ENCODE measurements at places on chromosomes 7 and 10. TPM values are rescaled to one million over a fixed set of nuclear protein-coding genes. Genes with fewer than 3 reads are reported as not detected.

GRCh38 chr7:158277219-158278141, 310.1 kb downstream of the PTPRN2 start:
- DNase-seq = no peak

DNA sequence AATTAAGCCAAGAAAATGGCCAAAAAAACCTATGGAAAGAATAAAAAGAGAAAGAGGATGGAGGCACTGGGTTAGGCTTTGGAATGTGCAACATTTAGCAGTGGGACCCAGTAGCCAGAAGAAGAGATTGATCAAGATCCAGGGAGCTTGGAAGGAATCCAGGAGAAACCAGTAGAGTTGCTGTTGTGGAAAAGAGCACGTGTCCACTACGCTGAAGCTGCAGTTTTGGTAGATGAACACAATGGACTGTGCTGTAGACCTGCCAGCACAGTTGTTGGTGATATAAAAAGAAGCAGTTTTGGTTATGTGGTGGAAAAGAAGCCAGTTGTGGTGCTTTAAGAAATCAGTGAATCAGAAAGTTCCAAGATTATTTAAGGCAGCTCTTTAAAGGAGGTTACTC, 802.2 kb upstream of the POM121L12 start:
- DNase-seq = no peak

DNA sequence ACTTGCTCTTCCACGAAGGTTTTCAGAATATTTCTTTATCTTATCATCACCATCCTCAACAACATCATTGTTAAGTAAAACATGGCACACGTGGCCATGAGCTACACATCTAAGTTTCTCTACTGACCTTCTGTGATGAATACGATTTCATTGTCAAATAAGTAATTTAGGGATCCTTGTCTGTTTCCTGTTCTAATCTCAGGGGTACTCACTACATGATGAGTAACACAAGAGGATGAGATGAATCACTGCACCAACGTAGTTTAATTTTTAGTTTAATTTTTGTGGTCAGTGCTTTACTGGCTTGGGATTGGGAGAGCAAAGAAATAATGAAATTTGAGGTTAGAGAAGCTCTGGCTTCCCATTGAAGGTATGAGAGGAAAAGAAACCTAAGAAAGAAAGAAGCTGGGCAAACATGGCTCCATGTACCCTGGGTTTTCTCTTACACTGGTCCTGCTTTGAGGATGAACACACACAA, 461.9 kb upstream of the KLF6 start:
- no peak for DNase-seq

DNA sequence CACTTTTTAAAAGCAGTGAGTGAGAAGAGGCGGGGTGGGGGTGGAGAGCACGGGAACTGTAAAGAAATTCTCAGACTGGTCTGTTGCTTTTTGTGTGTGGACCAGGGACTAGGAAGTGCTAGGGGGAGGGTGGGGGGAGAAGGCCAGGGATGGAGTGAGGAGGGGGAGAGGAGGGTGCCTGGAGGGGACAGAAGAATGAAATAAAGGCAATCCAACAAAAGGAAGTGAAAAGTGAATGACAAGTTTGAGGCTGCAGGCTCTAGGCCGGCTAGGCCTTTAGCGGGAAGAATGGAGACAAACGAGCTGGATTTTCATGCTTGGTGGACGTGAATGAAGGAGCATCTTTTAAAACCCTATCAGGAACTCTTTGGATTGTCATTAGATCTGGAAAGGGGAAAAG, 13.7 kb downstream of the NEUROG3 start:
- no peak for DNase-seq

DNA sequence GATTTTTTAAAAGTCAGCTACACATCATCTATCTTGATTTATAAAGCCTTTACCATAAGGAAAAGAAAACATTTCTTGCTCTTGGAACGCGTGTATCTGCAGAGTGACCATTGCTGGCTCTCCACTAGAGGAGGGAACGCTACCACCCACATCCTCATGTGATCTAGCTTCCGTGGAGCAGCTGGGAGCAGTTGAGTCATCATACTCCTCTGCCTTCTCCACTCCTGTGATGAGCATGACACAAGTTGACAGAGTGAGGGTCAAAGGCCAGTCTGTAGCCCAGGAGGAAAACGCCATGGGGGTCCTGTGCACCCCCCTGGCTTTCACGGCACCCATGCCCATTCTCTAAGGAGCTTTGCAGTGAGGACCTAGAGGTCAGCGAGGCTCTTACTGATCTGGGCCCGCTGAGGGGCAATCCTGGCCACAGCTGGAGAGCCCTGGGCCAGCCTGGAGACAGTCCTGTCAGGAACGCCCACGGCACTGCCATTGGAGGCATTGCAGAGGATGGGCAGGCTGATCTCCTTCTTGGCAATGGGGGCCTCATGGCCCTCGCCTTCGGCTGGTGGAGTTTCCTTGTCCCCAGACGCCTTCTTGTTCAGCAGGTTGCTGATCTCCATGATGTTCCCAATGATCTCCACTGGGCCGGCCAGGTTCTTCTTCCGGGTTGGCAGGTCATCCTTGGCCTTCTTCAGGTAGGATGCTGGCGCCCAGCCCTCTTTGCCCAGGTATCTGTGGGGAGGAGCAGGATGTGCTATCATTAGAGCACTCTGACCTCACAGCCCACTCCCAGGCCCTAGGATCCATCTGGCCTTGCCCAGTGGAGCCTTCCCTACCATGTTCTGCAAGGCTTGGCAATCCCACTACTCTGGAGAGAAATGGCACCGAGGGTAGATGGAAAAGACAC, 119.2 kb downstream of the NEURL1 start:
- no peak for DNase-seq

DNA sequence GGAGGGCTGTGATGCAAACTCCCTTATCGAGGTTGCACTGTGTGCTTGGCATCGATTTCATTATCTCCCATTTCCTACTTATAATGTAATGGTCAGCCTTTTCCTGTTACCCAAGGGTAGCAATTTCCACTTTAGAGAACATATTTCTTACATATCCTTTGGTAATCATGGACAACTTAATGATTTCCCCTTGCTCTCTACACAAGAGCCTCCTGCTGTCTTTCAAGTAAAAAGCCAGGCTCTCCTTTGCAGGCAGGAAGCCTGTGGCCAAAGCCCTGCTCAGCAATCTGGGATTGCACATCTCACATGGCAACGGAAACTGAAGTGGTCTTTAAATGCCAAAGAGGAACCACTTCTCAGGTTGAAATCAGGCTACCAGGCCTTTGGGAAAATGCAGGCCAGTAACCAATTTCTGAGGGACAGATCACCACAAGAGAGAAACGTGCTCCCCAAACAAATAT, 86.7 kb upstream of the IKZF1 start:
- no peak for DNase-seq

DNA sequence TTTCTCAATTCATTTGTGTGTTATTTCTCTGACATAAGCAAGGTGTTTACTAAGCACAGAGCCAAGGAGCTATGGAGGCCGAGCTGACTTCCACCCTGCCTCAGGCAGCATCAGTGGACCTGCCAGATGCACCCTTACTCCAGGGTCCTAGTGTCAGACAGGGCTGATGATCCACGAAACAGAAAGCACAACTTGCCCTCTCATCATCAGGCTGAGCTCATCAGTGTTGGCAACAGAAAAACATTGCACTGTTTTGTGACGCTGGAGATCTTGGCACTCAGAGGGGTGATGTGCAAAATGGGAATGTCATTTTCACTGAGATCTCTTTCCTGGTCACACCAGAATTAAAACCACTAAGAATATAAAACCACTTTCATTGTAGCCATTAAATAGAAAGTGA, 201.8 kb downstream of the GLI3 start:
- DNase-seq = no peak

DNA sequence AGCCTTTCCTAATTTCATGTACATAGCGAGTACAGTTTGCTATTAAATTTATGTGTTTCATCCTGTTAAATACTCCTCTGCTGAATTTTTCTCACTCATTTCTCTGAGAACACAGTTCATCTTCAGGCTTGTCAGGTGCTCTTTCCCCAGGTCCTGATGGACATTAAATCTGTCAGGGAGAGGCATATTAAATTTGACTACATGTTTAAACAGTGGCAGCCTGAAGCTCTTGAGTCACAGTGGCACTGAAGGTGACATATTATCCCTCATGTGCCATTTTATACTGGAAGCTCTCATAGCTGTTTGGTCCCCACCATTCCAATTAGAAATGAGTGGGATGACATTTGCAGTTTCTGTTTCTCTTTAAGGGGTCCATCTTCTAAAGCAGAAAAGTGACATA, 1089.6 kb upstream of the SORCS1 start:
- DNase-seq = no peak

DNA sequence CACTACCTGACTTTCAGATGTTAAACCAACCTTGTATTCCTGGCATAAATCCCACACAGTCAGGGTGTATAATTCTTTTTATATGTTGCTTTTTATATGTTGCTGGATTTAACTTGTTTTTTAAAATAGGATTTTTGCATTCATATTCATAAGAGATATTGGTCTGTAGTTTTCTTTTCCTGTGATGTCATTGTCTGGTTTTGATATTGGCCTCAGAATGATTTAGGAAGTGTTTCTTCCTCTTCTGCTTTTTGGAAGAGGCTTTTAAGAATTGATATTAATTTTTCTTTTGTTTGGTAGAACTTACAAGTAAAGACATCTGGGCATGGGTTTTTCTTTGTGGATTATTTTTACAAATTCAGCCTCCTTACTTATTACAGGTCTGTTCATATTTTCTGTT, 93.1 kb downstream of the CARD11 start:
- no peak for DNase-seq

DNA sequence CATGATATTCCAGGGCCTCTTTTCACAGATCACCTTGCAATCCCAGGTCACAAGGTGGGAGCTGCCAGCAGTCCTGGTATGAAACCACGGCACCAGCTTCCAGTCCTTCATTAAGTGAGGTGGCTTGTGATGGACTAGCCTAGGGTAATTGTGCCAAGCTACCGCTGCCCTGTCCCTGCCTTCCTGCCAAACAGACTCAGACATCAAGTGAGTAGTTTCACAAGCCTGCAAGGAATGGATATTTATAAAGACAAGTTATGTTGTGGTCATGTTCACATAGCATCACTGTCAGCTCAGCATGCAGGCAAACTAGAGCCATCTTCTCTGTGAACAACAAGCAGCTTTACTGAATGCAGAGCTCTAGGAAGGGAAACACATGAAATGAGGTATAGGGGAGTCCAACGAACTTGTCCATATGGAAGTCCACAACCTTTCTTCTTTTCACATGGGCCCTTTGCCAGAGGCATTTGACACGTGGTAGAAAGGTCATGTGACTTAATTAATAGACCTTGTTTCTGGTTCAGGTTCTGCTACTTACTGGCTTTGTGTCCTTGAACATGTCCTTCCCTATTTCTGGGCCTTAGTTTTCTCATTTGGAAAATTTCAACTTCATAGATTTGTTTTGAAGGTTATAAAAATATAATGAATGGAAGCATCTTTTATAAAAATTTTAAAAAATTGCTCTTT, 1061.2 kb downstream of the KCNMA1 start:
- DNase-seq = no peak

DNA sequence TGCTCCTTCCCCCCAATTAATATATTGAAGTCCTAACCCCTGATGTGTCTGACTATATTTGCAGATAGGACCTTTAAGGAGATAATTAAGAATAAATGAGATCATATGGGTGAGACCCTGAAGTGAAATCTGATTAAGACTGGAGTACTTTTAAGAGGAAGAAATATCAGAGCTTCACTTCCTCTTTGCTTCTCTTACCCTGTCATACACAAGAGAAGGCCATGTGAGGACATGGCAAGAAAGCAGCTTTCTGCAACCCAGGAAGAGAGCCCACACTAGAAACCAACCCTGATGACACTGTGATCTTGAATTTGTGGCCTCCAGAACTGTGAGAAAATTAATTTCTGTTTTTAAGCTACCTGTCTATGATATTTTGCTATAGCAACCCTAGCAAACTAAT, 44.2 kb downstream of the JMJD1C start:
- no peak for DNase-seq

DNA sequence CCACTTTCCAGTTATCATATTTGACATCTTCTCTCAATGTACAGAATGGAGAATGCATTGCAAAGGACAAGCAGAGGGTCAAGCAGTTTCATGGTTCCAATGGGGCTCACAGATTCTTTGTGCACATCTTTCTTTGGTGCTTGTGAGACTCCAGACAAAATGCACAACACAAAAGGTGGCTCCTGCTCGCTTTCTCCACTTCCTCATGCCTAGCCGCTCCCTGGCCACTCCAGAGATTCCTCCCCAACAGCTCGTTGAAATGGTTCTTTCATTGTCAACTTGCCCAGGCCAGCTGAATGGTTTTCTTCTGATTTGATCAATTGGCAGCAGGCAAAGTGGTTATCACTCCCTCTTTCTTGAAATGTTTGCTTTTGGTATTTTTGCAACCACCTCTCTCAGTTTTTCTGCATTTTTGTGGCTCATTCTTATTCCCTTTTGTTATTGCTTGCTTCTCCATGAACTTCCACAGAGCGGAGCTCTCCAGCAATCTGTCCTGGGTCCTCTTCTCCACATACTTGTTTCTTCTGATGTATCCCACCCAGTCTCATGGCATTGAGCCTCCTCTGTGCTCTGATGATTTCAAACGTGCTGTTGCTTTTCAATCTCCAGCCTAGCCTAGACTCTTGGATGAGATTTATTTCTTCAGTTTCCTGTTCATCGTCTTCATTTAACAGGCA, 507.8 kb upstream of the MKI67 start:
- DNase-seq = no peak

- DNase-seq = no peak
Measured at GRCh38 chr7:107025449-107026103, 18.9 kb upstream of the PRKAR2B start.

- DNase-seq = no peak
Measured at GRCh38 chr10:102619281-102619981, 24.8 kb upstream of the TRIM8 start.

- DNase-seq = no peak
Measured at GRCh38 chr10:77494327-77494726, 143.3 kb downstream of the KCNMA1 start.

- peak; percentile 73 for DNase-seq
Measured at GRCh38 chr10:126905776-126906703, 812 bp downstream of the DOCK1 start.

GRCh38 chr7:89837515-89837914, 316.8 kb upstream of the STEAP1 start:
- DNase-seq = no peak

Gene OR2F1
- total RNA-seq = not detected

Gene COL17A1
- total RNA-seq = 1.9 TPM

Gene GRM8
- total RNA-seq = 2.8 TPM

Gene TMEM248
- 60.9 TPM for total RNA-seq

Gene JAKMIP3
- total RNA-seq = 0.84 TPM

Gene MALRD1
- 0.32 TPM for total RNA-seq

Gene FGL2
- total RNA-seq = not detected

All from H1 (cell line).